Muscle of leg (tissue), 16 donors: ENCODE measurements at places on chromosomes 13 and 19.

DNA sequence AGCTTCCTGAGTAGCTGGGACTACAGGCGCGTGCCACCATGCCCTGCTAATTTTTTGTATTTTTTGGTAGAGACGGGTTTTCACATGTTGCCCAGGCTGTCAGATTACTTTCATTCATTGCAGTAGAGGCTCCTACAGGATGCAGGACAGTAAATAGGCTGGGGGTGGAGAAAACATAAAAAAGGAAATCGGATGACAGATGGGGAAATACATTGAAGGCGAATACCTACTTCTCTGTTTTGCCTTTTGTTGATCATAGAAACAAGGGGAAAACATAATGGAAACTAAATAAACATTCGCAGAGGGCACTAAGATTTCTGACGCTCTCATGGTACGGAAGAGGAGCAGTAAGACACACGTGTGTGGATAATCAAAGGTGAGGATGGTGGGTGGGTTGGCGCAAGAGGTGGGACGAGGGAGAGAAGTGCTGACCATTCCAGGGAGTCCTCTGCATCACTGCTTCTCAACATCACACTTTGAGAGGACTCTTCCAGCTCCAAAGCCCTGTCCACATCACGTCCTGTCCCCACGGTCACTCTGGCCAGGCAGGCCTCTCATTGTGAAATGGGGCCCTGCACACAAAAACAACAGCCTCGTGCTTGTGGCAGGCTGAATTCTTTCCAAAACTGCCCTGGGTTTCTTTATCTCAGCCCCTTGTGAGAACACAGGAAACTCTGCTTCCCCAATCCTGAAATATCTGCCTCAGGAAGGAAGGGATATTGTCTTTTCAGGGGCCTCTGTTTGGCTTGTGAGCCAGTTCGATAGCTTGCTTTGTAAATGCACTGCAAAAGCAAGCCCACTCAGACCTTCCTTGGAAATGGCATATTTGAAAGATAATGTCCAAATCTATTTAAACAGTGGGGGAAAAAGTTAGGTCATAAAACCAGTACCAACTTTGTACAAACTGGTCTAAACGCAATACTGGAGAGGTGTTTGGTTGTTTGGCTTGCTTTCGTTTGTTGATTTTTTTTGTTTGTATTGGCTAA is 188.5 kb downstream of the FOXO1 start:
- DNase-seq, result peak; percentile 59

DNA sequence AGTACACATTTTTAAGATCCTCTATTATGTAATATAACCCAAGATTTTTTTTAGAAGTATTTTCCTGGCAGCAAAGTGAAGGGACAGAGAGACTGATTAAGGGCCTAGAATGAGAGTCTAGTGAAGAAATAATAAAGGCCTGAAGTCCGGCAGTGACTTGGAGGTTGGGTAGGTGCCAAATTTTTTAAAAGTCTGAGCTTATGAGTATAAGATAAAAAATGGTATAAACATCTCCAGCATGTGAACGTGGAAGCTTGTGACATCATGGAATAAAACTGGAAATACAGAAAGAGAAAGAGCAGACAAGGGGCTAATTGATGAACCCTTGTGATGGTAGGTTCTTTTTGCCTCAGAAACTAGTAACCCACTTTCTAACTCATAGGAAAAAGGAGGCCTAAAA is 174.6 kb downstream of the SUCLA2 start:
- DNase-seq, result peak; percentile 41

- DNase-seq, result no peak
Measured at GRCh38 chr13:24128962-24129361, 31.6 kb upstream of the SPATA13 start.

DNA sequence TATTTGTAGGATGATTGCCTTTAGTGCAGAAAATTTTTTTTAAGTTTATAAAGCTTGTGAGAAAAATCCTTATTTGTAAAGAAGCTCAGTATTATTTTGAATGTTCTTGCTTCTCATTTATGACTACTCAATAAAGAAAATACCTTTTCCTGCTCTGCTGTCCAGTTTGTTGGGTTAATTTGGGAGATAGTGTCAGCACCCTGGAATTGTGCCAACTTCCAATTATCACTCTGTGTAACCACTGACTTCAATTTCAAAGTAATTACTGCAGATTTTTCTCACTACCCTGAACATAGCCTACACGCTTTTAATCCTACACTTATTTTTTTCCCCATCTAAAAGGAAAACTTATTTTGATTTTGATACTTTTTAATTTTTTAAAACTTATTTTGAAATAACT is 93.1 kb downstream of the GGACT start:
- no peak for DNase-seq

DNA sequence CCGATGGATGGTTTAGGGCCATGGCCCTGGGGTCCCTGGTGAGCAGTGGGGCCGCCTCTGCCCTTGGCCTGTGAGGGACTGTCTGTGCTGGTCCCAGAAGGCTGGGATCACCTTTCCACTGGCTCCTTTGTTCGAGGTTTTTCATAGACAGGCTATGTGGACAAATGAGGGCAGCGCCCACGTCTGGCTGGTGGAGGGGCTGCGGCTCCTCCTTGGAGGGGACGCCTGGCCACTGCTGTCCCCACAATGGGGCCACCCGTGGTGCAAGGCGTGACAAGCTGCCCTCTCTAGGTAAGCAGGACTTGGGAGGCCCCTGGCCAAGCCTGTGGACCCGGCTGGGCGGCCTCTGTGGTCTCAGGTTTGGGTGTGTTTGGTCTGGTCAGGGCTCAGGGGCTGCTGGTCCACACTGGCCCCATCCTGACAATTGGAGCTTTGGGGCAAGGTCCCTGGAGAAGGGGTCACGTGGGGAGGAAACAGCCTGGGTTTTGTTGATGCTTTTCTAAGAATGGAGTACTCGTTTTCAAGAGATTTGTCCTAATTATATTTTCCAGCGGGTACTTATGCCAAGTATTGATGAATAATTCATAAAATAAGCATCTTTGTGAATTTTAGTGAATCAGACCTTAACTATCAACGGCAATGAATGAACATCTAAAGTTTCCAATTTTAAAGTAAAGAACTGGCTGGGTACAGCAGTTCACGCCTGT is 33.3 kb downstream of the MCF2L start:
- DNase-seq, result no peak

- DNase-seq, result no peak
Measured at GRCh38 chr13:45607931-45608330, 7.6 kb downstream of the ERICH6B start.
